ENCODE measurements at places on chromosomes 3 and 15. TPM values are rescaled to one million over a fixed set of nuclear protein-coding genes. Genes with fewer than 3 reads are reported as not detected.

The INSYN1 gene
- not detected for polyA plus RNA-seq

The ROBO1 gene
- polyA plus RNA-seq, result not detected

The RAB6B gene
- polyA plus RNA-seq, result 3.0 TPM

The ABHD2 gene
- polyA plus RNA-seq, result 30.4 TPM

The FGF7 gene
- polyA plus RNA-seq, result not detected

The ACAN gene
- not detected for polyA plus RNA-seq

The RBP2 gene
- polyA plus RNA-seq, result not detected

The CLDN16 gene
- 0.04 TPM for polyA plus RNA-seq

The PPARG gene
- polyA plus RNA-seq, result not detected

The CCDC33 gene
- polyA plus RNA-seq, result not detected

The ZNF774 gene
- 1.7 TPM for polyA plus RNA-seq

The TMCO5A gene
- not detected for polyA plus RNA-seq

DNA sequence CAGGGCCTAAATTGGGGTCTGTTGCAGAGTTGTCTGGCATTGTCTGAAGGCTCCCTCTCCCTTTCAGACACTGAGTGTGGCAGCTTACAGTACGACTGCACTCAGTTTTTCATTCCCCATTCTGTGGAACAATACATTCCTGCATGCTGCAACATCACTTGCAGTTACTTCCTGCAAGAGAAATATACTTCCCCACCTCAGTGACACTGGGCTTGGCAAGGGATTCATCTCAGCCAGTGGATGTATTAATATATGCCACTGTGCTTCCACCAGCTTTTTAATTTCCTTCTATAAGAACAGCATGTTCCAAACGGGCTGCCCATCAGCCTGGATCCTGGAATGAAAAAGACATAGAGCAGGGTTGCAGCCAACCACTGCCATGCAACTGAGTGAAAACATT is 23.1 kb downstream of the B3GALNT1 start:
- DNase-seq, result no peak

- no peak for DNase-seq
Measured at GRCh38 chr3:124904835-124905492, 17.8 kb upstream of the ITGB5 start.

- DNase-seq, result no peak
Measured at GRCh38 chr3:51966922-51967383, 301 bp downstream of the PCBP4 start.

DNA sequence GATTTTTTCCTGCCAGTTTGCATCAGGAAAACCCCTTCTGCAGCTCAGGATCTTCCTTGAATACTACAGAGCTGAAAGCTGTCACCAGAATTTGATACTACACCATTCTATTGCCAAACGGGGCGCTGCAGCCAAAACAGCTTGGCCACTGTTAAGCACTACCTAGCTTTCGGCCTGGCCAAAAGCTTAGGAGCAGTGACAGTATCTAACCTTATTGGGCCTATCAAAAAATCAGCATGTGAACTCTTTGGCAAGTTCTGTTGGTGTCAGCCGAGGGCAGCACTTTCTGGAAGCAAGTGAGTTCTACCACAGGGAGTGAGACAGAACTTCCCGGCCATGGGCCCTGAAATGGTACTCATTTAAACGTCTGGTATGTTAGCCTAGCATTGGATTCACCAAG is 16.1 kb upstream of the GYG1 start:
- DNase-seq, result no peak

DNA sequence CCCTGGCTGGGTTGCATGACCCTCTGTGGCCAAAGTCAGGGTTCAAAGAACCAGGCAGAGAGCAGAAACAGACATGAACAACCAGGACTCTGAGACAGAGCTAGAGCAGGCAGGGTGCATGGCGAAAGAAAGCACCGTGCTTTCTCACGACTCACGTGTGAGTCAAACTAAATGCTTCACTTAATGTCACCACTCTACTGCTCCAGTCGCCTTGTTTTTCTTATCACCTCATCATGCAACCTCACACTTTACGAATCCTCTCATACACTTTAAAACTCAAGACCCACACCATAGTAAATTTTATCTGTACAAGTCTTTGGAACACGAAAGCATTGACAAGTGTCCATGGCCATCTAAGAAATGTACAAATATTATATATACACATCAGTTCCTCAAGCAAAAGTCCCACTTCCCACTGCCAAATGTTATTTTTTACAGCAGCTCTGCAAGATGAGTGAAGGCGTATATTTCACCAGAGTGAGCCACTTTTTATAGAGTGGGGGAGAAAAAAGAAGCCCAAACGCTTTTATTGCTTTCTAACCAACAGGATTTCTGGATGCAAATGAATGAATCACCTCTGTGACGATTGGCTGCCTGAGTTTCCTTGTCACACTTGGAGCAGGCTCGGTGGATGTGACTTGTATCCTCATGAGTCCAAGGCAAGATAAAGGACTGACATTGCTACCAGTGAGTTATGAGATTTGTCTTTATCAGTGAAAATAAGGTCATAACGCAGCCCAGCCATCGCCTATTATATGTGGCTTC is 16.0 kb upstream of the MEGF11 start:
- peak; percentile 58 for DNase-seq

- DNase-seq, result no peak
Measured at GRCh38 chr15:89433686-89434085, 62.7 kb downstream of the RHCG start.

- peak; percentile 58 for DNase-seq
Measured at GRCh38 chr3:4828279-4829030, 150.8 kb upstream of the BHLHE40 start.

GRCh38 chr3:113232342-113232741 is 21.0 kb downstream of the BOC start:
- no peak for DNase-seq

DNA sequence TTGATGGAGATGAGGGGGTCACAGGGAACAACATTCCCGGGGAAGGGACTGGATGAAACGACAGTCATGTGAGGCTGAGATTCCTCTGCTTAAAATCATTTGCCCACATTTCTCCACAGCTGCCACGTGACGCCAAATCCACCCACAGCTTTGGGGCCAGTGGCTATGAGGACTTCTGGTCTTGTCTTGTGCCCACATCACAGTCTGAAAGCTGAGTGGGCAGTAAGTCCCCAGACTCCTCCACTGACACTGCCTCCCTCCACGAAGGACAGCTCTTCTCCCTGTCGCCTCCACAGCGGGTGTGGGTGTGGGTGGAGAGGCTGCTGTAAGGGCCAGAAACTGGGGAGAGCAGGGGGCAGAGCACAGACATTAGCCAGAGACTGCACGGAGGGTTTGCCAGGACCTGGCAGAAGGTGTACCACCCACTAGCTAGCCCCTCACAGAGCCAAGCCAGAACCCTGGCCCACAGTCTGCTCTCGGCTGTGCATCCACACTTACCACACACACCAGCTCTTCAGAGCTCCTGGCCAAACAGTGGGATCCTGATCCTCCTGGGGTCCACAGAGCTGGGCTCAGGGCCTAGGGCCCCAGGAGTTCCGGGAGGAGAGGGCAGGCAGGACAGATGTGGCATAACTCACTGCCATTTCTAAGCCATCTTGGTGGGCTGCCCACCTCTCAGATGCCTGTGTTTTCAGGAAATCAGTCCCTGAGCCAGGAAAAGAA is 24.2 kb downstream of the RAB6B start:
- DNase-seq, result no peak

DNA sequence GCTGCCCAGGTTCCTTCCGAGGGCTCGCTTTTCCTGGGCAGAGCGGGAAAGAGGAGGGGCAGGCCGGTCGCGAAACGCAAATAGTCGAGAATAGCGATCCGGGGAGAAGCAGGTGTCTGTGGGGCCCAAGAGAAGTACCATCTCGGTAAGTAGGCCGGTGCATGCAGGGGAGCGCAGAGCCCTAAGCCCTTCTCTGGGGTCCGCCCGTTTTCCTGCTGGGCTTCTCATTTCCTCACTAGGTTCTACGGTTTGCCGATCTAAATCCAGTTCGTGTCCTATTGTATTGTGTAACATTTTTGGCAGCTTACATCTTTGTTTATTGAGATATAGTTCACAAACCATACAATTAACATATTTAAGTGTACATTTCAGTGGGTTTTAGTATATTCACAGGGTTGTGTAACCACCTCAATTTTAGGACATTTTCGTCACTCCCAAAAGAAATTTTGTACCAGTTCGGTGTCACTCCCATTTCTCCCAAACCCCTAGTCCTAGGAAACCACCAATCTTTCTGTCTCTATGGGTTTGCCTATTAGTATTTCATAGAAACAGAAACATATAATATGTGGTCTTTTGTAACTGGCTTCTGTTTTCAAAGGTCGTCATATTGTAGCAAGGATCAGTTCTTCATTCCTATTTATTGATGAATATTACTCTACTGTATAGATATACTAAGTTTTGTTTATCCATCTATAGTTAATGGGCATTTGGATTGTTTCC is 6.8 kb upstream of the TRIM69 start:
- DNase-seq, result no peak

GRCh38 chr15:72153269-72154000 is 35.2 kb downstream of the SENP8 start:
- DNase-seq, result no peak

DNA sequence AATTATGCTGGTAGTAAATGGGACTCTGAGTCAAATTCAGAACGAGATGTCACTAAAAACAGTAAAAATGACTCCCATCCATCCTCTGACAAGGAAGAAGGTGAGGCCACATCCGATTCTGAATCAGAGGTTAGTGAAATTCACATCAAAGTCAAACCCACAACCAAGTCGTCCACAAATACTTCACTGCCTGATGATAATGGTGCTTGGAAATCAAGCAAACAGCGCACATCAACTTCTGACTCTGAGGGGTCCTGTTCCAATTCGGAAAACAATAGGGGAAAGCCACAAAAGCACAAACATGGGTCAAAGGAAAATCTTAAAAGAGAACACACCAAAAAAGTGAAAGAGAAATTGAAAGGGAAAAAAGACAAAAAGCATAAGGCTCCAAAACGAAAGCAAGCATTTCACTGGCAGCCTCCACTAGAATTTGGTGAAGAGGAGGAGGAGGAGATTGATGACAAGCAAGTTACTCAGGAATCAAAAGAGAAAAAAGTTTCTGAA is 15.1 kb upstream of the ZBTB47 start:
- DNase-seq, result no peak

- no peak for DNase-seq
Measured at GRCh38 chr3:168707900-168708299, 612.2 kb upstream of the GOLIM4 start.

DNA sequence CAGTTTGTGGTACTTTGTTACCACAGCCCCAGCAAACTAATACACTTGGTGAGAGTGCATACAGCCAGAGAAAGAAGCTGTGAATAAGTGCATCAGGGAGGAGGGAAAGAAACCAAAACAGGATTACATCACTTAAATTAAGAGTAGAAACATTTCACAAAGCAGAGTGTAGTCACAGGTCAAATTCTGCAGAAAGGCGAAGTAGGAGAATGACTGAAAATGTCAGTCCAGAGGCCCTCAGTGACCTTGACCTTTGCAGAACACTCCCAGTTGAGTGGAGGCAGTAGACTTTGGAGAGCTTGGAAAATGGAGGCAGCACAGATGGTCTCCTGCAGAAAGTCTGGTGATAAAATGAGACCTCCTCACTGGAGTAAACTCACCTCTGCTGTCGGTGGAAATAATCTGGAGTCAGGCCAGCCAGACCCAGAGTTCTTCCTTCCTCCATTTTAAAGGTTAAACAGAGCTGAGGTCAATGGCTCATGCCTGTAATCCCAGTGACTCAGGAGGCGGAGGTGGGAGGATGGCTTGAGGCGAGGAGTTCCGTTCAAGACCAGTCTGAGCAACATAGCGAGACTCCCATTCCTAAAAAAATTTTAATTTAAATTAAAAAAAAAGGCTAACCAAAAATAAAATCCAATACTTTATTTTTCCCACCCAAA is 5.0 kb downstream of the CD86 start:
- DNase-seq, result no peak

GRCh38 chr3:131193641-131194238 is 167.1 kb downstream of the NEK11 start:
- no peak for DNase-seq

DNA sequence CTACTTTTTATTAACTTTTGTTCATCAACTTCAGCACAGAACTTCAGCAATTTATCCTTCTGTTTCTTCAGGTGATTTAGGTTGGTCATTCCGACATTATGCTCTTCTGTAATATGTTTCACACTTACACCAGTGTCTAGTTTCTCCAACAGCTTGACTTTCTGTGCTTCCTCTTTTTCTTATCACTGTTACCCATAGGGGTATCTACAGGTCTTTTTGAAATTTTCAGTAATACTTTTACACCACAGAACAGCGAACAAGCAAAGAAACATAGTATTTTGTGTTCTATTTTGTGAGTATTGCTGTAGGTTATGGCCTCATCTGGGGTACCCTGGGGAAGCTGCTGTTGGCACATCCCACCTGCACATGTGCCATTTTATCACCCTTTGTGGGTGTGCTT is 260.7 kb downstream of the NSUN3 start:
- no peak for DNase-seq

DNA sequence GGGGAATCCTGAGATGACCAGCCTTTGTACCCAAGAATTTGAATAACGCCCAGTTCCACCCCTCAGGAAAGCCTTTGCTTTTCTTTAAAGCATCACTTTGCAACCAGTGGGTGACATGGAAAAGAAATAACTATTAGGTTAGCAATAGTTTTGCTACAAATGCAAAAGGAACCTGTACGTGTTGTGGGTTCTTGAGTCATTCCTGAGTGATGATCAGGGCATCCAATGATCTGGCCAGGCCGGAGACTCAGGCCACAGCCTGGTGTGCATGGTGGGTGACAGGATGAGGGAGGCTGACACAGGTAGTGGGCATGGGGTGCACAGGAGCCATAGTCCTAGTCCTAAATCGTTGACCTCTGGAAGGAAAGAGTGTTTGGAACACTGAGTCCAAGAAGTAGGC is 321.4 kb upstream of the IL12A start:
- no peak for DNase-seq

DNA sequence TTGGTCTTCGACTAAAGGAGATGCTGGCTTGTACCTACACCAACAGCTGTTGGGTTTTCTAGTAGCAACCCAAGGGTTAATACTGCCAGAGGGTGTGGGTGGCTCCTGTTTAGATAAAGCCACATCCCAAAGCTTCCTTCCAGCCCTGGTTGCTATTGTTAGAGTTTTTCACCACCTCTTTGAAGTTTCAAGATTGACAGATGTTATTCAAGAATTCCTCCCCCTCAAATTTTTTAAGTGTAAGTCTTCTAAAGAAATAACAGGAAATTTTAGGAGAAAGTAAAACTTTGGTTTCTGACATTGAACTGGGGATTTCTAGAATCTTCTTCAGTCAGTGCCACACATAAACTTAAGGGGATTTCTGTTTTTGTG is 60.9 kb downstream of the TGFBR2 start:
- DNase-seq, result peak; percentile 41

Measured in K562 (cell line).